ENCODE measurements at places on chromosomes 13 and 19.

DNA sequence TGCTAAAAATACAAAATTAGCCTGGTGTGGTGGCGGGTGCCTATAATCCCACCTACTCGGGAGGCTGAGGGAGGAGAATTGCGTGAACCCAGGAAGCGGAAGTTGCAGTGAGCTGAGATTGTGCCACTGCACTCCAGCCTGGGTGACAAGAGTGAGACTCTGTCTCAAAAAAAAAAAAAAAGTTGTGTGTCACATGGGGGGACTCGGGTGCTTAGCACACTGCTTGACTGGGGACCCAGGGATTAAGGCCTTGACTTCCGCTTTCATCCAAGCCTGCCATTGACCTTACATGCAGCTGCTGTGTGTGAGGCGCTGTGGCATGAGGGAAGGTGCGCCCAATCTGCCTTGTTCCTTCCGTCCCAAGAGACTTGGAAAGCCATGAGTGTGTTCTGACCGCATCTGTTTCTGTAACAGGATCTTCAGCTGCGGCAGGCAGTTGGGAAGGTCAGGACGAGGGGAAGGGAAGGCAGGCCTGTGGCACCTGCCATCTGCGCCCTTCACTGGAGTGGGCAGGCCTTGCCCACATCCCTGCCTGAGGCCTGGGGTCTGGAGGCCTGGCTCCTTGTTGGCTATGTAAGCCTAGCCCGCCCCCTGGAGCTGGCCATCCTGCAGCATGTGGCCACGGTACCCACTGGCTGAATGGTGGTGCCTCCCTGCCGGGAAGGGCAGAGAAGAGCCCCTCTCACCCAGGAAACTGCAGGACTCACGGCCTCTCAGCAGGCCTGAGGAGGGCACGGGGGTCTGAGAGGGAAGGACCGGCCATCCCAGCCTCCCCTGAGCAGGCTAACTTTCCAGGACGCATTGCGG is 23.0 kb downstream of the PPP1R37 start:
- no peak for DNase-seq

- DNase-seq, result no peak
Observed at GRCh38 chr13:60957816-60958215, 457.8 kb downstream of the PCDH20 start.

GRCh38 chr13:27264181-27264580 is 6.4 kb upstream of the RASL11A start:
- DNase-seq, result no peak

DNA sequence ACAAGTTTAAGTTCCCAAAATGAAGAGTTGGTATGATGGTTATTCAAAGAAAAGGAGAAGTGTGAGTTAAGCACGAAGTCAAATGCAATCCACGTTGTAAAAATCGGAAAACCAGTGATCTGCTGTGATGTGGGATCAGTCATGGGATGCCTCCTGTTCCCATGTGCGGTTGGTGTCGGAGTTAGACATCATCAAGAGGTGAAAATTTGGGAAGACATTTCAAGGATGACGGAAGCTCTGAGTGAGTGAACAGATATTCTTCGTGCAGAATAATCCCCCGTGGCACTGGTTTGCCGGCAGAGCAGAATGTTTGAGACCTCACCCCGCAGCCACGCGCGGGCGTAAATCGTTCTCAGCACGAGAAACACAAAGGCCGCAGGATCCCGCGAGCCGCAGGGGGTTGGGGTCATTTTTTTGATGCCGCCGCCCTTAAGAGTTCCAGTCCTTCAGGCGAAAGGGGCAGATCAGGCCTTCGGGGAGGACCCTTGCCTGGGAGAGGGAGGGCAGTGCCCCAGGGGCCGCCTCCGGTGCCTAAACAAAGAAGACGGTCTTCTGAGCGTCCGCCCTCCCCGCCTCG is 13.7 kb upstream of the SOX1 start:
- no peak for DNase-seq

DNA sequence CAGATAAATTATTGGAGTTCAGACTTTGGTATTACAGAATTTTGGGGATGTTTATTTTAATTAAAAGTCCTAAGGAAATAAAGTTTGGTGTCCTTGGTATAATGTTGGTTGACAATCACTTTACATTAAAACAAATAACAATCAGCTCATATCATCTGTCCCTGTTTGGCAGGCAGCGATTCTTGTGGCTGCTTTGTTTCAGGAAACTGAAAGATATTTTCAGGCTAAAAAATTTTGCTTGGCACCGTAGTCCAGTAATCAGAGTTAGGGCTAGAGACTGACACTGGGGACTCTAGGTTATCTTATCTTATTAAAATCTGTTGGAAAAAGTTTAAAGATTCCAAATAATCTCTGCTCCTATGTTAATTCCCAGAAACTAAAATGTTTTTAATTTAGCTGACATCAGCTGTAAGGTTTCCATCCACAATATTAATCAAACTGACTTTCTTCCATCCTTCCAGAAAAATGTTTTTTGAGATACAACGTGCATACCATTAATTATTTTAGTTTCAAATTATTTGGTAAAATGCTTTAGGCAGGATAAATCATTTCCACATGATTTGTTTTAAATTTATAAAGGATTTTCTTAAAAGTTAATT is 97.6 kb downstream of the ZIC5 start:
- no peak for DNase-seq

DNA sequence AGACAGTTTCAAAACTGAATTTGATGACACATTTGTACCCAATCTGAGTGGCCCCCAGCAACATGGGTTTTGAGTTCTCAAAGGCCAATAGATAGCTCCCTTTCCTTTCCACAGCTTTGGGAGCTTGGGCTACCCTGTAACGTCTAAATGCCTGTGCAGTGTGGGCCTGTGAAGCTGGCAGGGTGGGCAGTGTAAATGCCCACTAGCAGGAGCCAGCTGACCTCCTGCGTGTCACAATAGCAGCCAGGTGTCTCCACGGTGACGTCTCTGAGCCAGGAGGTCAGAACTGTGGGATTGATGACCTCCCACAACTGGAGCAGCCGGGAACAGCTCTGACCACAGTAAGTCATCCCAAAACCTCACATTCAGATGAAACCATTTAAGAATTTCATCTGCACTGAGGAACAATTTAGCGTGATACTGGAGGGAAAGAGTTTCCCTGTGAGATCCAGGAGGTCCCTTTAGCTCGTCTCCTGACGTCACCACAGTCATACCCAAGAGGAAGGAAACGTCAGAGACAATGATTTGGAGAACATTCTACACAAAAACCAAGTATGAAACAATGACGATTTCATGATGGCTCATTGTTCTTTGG is at the start of gene IPO5:
Gene IPO5 (plus strand): TSS at position 300 of the 595 bp plus-strand sequence. CDS start 23,022 bp downstream, outside the sequence.
- DNase-seq, result no peak

GRCh38 chr13:101486708-101487437 is 34.4 kb downstream of the ITGBL1 start:
- DNase-seq, result no peak

DNA sequence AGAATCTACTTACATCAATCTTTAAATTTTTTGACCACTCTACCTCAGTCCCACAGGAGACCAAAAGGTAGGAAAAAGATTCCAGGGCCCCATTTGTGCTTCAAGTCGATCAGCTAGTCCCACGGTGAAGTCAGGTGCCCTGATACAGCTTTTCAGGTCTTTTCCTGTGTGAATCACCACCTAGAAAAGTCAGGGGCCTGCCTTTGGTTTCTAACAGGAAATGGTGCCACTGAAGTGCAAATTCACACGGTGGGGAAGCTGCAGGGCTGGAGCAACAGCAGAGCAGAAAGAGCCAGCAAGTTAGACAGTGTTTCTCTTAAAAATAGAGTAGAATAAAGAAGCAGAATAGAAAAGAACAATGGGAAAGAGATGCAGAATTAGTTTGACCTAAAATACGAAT is 107.5 kb downstream of the KLF12 start:
- DNase-seq, result peak; percentile 25

- DNase-seq, result peak; percentile 80
Observed at GRCh38 chr13:87666831-87667230, 4.3 kb upstream of the SLITRK5 start.

GRCh38 chr13:28423010-28423409 is 71.9 kb downstream of the FLT1 start:
- no peak for DNase-seq

DNA sequence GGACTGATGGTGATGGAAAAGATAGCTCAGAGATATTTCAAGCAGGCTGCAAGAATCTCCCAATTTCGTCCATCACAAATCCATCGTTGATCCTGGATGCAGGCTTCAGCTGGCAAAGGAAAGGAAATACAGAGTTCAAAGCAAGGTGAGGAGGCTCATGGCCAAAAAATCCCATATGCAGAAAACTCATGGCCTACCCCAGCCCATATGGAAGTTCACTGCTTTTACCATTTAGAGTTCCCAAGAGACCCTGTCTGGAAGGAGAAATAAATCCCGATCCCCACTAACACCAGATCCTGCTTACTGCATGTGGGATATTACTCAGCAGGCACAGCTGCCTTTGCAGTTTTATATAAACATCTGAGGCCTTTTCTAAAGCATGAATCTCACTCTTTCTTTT is 412.9 kb upstream of the SPRY2 start:
- DNase-seq, result no peak

DNA sequence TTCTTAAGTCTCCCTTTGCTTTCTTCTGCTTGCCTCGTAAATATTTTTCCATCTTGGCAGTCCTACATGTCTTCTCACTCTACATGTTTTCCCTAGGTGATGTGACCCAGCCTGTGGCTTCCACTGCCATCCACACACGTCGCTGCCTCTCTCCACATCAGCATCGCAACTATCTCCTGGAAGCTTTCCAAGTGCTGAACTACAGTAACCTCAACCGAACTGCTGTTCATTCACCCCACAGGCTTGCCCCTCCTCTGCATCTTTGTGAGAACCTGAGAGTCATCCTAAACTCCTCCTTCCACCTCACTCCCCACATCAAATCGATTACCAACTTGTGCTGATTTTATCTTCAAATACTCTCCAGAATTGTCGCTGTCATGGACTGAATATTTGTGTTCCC is 41.2 kb upstream of the USPL1 start:
- peak; percentile 61 for DNase-seq

GRCh38 chr13:102128216-102128810 is 273.5 kb downstream of the FGF14 start:
- DNase-seq, result peak; percentile 91

GRCh38 chr19:30450100-30450499 is 77.9 kb downstream of the ZNF536 start:
- peak; percentile 92 for DNase-seq

DNA sequence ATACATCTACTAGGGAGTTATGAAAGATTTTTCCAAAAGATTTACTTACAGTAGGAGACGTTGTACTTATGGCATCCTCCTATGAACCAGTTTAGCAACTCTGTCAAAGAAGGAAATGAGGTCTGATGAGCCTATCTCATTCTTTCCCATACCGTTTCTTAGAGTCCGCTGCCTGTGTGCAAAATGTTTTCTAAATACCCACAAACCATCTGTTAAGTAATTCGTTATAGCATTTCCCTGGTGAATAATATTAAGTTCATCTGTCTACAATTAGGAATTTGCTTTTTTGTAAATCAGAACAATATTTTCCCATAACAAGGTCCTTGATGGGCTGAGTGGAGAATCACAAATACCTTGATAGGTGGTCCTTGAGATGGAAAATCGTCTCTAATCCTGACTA is 178.8 kb upstream of the TMTC4 start:
- DNase-seq, result no peak

DNA sequence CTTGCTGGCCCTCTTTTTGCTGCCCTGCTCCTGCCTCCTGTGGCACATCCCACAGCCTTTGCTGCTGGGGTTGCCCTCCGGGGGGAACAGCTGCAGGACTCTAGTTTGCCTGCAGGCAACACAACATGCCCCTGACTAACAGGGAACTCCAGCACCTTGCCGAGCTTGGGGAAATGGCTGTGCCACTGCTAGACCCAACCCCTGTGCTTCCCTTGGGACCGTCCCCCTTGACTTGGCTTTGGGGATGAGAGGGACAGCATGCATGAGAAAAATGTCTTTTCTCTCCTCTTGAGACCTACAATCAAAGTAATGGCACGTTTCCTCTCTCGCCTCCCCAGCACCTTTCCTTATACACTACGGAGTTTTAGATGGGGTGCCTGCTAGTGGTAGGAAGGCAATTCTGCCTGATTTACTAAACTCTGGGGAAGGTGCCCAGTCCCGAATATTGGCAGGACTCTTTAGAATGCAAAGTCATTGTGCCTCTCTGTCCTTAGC is 12.4 kb upstream of the VWA8 start:
- no peak for DNase-seq

DNA sequence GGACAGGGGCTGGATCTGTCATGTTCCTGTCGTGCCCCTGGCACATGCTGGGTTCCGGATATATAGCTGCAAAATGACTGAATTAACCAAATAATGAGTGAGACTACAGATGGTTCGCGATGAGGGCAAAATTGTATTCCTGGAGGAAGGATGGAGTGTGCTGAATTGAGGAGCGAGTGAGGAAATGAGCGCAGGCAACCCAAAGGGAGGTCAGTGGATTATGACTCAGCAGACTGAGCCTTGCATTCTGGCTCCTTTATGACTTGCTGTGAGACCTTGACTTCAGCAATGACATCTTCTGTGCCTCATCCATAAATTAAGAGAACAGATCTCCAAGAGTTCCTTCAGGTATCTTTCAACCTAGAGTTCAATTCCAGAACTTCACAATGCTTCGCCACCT is 115.0 kb upstream of the CLDN10 start:
- no peak for DNase-seq

GRCh38 chr19:48190288-48190884 is 19.9 kb downstream of the ZSWIM9 start:
- peak; percentile 98 for DNase-seq

DNA sequence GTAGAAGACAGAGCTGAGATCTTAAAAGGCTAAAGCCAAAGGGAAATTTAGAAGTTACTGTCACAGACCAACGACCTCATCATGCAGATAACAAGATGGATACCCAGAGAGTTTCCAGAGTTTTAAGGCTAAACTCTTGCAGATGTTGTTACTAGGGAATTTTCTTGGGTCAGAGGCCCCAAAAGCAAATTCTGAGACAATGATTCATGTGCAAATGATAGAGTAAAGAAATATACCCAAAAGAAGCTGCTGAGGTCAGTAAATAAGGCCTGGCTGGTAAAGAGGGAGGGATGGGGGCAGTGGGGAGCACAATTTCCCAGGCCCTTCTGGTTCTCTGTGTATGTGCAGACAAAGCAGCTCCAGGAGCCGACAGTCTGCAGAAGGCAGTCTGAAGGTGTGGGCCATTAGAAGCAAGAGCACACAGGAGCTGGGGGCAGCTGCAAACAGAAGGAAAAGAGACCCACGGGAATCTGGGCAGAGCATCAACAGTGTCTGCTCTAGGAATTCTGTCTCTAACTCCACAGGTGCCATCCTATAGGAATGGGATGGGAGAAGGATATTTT is 330.8 kb downstream of the TBC1D4 start:
- no peak for DNase-seq

GRCh38 chr13:44155422-44156293 is 218.0 kb upstream of the SERP2 start:
- DNase-seq, result no peak

- no peak for DNase-seq
Observed at GRCh38 chr13:28528388-28528787, 33.5 kb upstream of the FLT1 start.

GRCh38 chr19:49301165-49301865 is 23.7 kb downstream of the SLC6A16 start:
- DNase-seq, result peak; percentile 83

DNA sequence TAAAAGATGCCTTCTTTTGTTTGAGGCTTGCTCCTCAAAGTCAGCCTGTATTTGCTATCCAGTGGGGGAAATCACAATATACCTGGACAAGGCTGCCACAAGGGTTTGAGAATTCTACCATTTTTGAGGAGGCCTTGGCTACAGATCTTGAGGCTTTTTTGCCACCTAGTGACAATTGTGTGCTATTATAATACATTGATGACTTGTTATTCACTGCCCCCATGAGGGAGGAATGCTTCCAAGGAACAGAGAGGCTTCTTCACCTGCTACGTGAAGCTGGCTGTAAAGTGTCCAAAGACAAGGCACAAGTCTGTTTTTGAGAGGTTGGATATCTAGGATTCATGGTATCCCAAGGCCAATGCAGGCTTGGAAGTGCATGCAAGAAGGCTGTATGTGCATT is 72.5 kb downstream of the ZNF708 start:
- peak; percentile 1 for DNase-seq

Measured in A673 (cell line).